ENCODE measurements at places on chromosomes 11 and 22.

GRCh38 chr11:110373051-110373702, 56.6 kb upstream of the FDX1 start:
- no peak for DNase-seq

DNA sequence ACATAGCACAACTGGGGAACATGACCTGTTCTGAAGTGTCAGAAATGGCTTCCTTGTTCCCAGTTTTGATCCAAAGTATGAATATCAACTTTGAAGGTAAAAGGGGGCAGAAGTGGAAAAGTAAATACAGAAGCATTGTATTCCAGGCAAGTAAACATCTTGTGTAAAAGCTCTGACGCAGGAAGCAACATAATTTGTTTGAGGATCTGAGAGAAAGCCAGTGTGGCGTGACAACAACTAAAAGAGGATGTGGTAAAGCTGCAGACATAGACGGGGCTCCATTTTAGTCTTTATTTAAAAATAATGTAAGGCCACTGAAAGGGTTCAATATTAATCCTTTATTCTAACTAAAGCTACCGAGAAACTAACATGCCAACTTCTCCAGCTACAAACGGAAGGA, 310.2 kb downstream of the DLG2 start:
- no peak for DNase-seq

DNA sequence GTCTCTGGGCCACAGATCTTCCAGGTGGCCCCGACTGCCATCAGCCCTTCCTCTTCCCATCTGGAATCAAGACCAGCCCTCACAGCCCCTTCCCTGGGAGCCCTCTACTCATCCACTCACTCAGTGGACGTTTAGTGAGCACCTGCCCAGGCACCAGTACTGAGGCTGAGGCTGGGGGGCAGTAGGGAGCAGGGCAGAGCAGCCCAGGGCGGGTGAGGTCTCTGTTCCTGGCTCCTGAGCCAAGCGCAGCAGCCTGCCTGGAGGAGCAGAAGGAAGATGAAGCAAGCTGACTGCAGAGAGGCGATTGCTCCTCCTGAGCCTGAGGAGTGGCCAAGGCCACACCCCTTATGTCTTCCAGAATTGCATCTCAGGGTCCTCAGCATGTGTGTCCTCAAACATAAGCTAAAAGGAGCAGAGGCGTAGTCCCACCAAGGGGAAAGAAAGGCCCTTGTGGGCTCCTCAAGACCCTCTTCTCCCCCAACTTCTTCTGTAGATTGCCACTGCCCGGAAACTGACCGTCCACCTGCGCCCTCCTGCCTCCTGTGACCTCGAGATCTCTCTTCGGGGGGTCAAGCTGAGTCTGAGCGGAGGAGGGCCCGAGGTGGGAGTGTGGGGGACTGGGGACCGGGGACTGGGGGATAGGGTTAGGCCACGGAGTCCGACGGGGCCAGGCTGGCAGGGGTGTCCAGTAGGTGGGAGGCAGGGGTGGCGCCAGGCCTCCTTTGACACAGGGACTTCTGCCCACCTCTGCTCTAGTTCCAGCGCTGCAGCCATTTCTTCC, 5.8 kb downstream of the MAPK8IP2 start:
- DNase-seq: no peak

GRCh38 chr11:30758012-30758411, 171.9 kb upstream of the MPPED2 start:
- no peak for DNase-seq

DNA sequence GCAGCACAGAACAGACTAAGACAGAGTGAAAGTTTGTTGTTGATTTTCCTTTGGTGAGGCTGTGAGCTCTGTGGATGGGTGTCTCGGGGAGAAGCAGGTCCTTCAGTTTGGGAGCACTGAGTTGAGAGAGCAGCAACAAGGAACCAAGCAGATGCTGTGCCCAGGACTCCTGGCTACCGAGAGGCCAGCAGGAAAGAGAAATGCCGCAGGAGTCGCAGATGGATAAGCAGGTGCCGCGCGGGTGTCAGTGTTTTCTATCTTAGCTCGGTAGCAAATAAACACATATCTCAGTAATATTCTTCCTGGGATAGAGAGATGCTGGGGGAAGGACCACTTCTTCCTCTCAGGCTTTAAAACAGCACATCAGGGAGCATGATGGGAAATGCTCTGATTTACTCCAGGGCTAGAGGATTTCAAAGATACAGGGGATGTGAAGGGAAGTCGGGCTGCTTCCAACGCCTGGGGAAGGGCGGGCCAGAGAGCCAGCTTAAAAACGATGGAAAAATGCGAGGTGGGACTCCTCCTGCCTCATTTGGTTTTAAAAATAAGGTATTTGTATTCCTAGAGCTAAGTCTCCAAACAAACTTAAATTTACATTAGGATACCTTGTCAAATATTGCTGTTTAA, 470.7 kb upstream of the B3GAT1 start:
- DNase-seq: no peak

DNA sequence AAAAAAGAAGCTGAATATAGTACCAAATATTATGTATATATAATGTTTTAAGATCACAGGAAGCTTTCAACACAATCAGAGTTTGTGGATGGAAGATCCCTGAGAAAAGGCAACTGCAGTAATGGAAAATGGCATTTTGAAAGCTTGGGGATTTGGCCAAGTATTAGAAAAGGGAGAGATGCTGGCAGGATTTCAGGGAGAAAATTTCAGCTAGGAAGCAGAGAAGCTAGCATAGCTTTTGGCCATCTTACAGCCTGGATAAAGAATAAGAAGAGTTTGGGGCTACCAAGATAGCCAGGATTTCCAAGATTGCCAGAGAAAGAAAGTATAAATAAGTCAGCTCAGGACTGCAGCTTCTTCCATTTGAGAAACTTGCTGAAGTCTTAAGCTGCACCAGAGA, 440.8 kb upstream of the LUZP2 start:
- DNase-seq: no peak

DNA sequence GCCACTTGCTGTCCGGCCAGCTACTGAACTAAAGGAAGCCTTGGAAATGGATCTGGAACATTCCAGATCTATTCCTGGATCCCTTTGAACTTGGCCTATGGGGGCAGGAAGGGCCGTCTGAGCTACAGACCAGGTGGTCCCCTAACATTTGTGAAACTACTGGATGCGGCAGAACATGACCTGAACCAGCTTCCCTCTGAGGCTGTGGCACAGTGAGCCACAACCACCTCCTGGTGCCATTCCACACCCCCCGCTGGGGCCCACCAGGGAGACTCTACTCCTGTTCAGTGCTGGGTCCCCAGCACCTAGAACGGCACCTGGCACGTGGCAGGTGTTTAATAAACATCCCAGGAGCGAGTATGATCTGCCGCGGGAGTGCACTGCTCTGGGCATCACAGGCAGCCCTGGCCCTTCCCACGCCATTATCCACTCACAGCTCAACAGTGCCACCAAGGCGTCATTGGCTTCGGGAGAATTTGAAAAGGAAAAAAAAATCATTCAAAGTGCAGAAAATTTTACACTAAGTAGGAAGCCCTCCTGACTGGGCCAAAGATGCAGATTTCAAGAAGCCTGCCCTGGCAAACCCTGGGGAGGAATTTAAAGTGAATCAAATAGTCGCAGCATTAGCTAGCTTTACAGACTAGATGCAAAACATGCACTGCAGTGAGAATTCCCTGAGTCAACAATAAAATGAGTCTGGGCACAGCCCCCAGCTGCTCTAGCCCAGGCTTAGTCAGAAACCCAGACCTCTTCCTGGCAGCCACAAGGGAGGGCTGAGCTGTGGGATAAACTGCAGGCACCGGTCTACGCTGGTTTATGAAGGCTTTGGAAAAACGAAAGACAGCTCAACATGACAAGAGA, 14.3 kb upstream of the EFCAB6 start:
- DNase-seq: no peak

DNA sequence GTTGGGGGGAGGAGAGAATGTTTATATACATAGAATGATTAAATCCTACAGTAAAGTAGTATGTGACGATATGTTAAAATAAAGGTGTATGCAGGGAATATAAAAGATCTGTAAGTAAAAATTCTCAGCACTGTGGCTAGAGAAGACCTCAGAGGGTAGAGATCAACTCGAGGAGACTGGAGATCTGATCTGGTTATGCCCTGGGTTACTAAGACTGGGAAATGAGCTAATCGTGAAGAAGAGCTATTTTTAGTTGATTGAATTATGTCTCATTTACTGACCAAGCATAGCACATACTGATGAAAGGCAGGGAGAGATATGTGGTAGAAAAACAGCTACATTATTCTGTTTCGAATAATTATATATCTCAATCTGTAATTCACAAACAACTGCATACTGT, 42.8 kb upstream of the ALKBH3 start:
- DNase-seq: no peak

- no peak for DNase-seq
Observed at GRCh38 chr22:35024364-35024692, 41.6 kb upstream of the ISX start.

DNA sequence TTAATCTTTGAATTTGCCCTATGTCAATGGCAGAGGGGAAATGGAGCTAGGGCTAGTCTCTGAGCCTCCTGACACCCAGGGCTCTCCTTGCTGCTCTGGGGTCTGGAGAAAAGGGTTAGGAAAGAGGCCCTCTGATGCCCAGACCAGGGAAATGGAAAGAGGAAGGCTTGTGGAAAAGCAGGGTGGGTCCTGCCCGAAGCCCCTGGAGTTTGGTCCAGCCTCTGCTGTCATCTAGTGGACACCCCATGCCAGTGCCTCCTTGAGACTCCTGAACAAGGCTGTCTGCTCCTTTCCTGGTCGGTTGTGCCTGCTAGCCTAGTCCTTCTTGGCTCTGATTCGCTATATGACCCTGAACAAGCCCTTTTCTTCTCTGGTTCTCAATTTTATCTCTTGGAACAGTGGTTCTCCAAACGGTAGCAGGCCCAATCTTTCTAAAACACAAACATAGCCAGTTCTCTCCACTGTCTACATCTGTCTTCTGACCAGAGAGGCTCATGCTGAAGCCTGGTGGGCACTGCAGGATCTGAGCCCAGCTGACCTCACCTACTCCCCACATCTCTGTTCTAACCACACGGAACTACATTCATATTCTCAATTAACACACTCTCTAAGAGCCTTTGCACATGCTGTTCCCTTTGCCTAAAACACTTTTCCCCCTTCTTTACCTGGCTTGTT, 8.8 kb upstream of the PLA2G3 start:
- DNase-seq: no peak

DNA sequence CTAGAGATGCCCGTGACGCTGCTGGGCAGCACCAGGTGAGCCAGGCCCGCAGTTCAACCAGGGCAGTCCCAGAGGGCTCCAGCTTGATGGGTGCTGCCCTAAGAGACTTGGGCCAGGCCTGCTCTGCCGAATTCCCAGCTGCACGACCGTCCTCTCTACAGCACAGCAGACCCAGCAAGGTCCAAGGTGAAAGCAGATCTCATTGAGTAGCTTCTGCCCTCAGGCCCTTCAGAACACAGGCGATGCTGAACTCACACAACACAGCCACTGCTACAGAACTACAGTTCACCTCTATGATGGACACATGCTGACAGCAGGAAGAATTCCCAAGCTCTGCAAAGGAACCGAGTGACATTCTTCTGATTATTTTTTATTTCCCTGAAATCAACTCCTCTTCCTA, 81.6 kb downstream of the MICAL3 start:
- DNase-seq: no peak

- DNase-seq: no peak
Observed at GRCh38 chr11:12090061-12090591, 20.3 kb upstream of the MICAL2 start.

GRCh38 chr11:32919338-32919737, 26.7 kb downstream of the QSER1 start:
- no peak for DNase-seq

- no peak for DNase-seq
Observed at GRCh38 chr11:29002816-29003215, 894.6 kb downstream of the METTL15 start.

DNA sequence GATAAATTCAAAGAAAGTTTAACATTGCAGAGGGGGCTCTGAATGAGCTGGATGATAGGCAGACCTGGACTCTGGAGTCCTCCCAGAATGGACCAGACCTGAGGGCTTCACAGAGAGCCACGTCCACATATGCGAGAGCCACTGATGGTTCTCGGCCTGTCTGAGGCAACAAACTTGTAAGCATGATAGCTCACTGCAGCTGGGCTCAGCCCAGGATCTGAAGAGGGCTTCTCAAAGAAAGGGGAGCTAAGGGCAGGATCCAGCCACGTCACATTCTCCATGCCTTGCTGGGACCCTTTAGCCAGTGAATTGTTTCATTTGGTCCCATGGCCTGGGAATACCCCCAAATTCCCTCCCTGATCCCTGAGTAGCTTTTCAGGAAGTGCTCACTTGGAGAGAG, 98.9 kb downstream of the ATXN10 start:
- DNase-seq: no peak

GRCh38 chr22:43004362-43005035, 10.4 kb downstream of the PACSIN2 start:
- DNase-seq: no peak

GRCh38 chr11:68658097-68658496, 26.2 kb upstream of the GAL start:
- DNase-seq: no peak

- DNase-seq: peak; percentile 18
Observed at GRCh38 chr11:66277471-66278362, at the start of gene CNIH2. TSS of gene CNIH2 (plus strand) at chr11:66278175. CDS start at chr11:66278457, 282 bp downstream.

- DNase-seq: no peak
Observed at GRCh38 chr11:23143022-23143421, 282.7 kb upstream of the CCDC179 start.

DNA sequence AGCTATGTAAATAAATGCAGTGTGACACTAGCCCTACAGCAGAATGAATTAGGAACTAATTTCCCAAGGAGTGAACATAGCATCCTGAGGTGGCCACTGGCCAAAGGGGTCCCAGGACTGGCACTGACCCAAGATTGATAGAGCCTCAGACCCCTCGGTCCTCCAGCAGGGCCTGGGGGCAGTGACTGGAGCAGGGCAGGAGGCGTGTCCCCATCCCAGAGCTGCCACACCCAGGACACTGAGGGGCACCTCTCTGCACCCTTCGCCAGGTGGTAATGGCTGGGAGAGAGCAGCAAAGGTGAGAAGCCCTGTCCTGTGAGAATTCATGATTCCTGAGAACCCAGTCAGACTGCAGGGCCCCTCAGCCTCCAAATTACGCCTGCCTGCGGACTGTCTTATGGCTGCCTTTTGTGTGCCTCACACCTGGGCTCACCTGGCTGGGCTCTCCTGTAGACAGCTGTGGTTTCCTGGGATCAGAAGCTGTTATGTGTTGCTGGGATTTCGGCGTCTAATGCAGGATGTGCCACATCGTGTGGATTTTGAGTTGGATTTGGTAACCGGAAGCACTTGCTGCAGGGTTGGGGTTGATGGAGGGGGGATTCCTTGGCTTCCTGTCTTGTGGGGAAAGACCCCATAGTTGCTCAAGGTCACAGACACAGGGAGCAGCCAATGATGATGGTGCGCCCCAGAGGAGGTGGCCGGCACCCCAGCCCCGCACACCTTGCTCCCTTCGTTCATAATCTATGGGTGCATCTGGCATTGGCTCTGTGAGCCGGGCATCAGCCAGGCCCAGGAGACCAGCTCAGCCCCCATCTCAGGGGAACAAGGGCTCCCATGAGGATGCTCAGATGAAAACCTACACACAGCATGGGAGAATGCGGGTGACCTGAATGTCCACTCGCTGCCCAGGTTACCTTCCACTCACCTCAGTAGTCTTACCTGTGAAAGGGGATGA, 582.9 kb downstream of the BRD1 start:
- no peak for DNase-seq

Measured in activated naive CD4-positive, alpha-beta T cell (primary cell).